ENCODE measurements at places on chromosomes 5 and 9. TPM values are rescaled to one million over a fixed set of nuclear protein-coding genes. Genes with fewer than 3 reads are reported as not detected.

GRCh38 chr5:58921159-58921558 is 338.3 kb downstream of the RAB3C start:
- no peak for DNase-seq

GRCh38 chr9:104923289-104923688 is 4.7 kb downstream of the ABCA1 start:
- no peak for DNase-seq

DNA sequence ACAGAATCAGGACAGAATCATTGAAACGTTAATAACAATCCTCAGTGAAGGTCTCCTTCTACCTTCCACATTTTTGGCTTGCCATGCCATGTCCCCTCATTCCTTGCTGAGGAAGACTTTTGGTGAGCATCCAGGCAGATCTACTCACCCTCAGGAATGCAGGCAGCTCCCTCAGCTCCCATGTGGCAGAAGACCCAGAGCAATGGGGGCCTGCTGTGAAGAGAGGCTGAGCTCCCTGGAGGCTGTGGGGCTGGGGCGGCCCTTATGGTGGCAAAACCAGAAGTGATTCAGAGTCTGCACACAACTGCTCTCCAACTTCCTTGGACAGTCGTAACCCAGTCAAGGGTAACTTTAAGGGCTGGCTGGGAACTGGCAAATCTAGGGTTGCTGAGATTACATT is 247.2 kb upstream of the EFNA5 start:
- peak; percentile 7 for DNase-seq

Gene ZNF454
- not detected for total RNA-seq

- peak; percentile 29 for DNase-seq
These were observed 20.8 kb upstream of the CKMT2 start for GRCh38 chr5:81212211-81212751.
